ENCODE measurements at places on chromosomes 6 and 20.

- no peak for DNase-seq
Measured at GRCh38 chr20:56511926-56512325, 12.6 kb upstream of the FAM209A start.

DNA sequence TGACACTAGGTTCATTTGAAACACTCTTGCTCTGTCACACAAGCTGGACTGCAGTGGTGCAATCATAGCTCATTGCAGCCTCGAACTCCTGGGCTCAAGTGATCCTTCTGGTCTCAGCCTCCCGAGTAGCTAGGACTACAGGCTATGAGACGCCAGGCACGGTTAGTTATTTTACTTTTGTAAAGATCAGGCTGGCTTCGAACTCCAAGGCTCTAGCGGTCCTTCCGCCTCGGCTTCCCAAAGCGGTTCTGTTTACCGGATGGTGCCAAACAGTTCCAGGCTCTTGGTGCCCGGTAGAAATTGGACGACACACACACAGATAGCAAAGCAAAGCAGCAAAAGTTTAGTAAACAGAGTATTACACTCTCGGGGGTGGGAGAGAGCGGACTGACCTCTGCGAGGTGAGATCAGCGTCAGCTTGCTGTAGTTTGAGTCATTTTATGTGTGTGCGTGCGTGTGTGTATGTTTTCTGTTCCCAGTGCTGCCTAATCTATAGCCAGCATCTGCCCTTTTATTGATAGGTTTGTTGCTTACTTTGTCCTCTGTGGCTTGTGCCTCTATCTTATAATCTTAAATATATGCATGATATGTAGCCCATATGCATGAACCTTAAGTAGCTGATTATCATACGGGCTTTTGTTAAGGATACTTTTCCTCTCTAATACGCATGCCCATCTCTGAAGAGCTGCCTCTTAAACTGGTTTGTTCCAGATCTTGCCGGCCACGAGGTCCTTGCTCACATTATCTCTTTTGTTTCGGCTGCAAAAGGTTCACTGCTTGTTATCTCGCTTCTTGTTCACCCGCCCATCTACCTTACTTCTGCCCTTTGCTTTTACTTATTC lies 75.2 kb downstream of the OR2B2 start:
- DNase-seq, result no peak

DNA sequence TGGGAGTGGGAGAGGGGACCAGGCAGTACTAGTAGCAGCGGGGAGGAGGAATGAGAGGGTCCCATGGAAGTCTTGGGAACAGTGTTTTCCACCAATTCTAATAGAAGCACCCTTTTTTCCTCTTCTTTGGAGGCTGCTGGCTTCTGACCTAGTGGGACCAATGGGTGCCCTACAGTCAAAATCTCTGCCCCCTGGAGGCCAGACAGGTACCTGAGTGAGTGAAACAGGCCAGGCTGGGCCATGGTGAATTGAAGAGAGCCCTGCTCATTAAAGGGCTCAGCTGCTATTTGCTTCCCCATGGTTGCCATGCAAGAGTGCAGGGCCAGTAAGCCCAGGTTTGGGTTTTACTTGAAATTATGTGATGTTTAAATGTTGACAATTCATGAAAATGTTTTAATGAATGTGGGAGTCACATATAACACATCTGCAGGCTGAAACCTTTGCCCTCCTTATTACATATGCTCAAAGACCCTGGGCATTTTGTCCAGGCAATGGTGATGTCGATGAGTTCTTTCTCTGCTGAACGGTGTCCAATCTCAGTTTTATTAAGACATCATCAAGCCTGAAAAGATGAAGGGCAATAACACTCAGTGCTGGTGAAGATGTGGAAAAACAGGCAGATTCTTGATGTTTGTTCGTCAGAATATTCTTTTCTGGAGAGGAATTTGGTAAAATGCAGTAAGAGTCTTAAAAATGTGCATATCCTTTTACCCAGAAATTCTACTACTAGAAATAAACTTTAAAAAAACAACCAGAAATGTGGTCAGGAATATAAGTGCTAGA lies 42.3 kb upstream of the OCSTAMP start:
- no peak for DNase-seq

- no peak for DNase-seq
Measured at GRCh38 chr6:149080511-149080910, 237.0 kb upstream of the TAB2 start.

DNA sequence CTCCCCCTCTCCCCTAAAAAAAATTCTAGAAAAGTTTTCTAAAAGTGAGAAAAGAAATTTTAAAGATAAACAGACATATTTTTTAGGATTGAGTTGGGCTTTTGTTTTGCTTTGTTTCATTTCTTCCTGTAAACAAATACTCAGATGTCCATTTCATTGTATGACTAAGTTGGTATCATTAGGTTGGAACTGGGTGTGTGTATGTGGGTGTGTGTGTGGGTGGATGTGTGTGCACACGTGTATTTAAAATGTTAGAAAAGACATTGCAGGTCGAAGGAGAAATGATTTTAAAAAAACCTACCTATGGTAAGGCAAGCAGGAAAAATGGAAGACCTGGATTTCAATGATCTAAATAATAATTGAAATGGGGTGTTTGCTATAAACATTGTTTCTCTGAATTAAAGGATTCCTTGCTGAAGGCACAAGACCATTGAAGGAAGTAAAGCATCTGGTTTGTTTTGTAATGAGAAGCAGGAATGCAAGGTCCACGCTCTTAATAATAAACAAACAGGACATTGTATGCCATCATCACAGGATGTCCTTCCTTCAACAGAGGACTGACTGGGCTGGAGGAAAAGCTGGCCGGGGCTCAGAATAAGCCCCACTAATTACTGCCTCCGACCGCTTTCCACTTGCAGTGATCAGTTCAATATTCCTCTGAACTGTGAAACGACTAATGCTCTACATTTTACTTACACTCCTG lies 996 bp upstream of the PRDM1 start:
- no peak for DNase-seq

GRCh38 chr6:3421791-3422434 lies 34.9 kb downstream of the SLC22A23 start:
- DNase-seq, result no peak

DNA sequence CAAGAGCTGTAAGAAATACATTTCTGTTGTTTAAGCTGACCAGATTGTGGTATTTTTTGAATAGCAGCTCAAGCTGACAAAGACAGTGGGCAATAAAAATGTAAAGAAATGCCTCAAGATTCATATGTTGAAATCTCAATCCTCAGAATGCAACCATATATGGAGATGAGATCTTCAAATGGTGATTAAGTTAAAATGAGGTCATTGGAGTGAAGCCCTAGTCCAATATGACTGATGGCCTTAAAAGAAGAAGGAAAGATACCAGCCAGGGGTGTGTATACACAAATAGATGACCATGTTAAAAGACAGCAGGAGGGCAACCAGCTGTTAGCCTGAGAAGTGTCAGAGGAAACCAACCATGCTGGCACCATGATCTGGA lies 7.1 kb upstream of the DDO start:
- DNase-seq, result no peak

- no peak for DNase-seq
Measured at GRCh38 chr20:53657279-53657678, 63.6 kb upstream of the ZNF217 start.

DNA sequence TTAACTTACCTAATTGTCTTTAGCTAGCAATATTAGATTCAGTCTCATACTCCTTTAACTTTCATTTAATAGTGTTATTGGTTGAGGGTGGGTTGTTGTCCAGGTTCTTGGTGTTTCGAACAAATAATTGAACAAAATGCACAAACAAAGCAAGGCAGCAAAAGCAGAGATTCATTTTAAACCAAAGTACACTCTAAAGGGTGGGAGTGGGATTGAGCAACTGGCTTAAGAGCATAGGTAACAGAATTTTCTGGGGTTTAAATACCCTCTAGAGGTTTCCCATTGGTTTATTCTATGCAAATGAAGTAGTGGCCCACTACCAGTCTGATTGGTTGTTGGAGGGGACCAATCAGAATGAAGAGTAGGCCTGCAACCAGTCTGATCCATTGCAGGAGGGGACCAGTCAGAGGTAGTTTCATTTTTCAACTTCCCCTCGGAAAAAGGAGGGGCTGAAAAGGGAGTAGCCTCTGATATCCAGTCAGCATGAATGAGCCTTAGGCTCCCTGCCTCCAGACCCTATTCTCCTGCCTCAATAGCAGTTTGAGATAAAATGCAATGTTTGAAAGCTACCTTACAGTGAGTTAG lies 26.3 kb upstream of the RAB23 start:
- no peak for DNase-seq
